ENCODE measurements at places on chromosomes 2 and 18.

- DNase-seq, result no peak
Measured at GRCh38 chr2:165857876-165858275, 63.8 kb upstream of the GALNT3 start.

DNA sequence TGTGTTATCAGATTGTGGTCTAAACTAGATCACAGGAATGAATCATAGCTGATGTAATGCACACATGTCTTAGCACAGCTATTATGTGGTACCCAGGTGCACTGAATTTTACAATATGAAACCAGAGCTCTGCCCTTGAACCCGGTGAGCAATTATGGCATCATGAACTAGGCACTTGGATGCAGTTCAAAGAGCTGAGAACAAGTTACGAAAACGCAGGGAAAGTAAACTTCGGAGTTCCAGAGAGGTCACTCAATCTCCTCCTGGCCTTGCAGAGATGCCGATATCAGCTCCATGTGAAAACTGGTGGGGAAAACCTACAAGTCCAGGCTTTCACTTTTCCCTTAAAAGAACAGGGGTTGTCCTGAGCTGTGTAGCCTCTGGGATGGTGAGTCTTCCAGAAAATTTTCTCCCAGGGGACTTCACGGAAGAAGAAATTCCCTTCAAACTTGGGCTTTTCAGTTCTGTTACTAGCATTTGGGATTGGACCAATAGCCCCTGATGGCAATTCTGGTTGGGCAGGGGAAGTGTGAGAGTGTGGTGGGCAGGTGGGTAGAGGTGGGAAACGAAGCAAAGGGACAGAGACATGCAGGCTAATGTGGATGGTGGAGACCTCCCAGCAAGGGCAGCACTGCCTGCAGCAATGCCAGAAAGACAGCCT, 71.1 kb upstream of the SH3BP4 start:
- DNase-seq, result no peak

GRCh38 chr2:129203331-129203730, 776.1 kb upstream of the RAB6C start:
- DNase-seq, result no peak

- no peak for DNase-seq
Measured at GRCh38 chr18:22601481-22601880, 183.8 kb upstream of the CTAGE1 start.

GRCh38 chr2:187499941-187500532, 52.0 kb upstream of the CALCRL start:
- peak; percentile 43 for DNase-seq

DNA sequence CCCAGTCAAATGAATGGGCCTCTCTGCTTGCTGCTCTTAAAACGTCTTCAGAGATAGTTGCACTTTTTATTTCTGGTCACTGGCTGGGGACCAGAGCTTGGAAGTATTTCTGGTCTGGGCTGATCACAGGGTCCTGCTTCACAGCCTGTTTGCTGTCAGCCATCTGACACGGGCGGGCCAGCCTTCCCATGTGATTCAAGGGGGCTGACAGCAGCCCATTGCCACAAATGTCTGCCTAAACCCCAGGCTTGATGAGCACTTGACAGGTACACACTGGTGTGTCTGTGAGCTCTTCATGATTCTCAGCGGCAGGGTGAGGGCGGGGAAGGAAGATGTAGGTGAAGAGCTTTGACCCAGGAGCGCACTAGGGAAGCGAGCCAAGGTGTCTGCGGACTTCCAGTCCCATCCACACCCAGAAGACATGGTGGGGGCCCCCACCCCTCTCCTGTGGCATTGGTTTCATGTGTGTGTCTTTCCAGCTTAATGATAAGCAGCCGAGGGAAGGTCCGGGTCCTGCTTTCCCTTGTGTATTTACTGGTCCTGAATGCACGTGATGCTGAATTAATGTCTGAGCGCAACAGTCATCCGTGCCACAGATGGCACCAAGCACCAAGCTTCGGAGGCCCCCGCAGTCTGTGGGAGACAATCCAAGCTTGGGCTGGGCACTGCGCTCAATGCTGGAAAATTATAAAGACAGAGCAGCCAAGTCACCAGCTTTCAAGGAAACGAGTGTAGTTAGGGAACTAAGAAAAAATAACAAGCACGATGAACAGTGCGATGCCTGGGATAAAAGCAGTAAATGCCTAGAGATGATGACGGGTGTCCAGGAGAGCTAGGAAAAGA, 73.3 kb downstream of the SH3BP4 start:
- DNase-seq, result no peak

- DNase-seq, result peak; percentile 70
Measured at GRCh38 chr2:226030788-226031646, 631.5 kb downstream of the NYAP2 start.

DNA sequence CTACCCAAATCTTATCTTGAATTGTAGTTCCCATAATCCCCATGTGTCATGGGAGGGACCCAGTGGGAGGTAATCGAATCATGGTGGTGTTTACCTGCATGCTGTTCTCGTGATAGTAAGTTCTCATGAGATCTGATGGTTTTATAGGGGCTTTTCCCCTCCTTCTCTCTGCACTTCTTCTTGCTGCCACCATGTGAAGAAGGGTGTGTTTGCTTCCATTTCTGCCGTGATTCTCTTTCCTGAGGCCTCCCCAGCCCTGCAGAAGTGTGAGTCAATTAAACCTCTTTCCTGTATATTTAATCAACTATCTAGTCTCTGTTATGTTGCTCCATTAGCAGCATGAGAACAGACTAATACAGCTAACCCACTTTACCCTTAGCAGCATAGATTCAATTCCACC, 37.6 kb downstream of the CDC42EP3 start:
- no peak for DNase-seq
